ENCODE measurements at places on chromosomes 1 and 21.

DNA sequence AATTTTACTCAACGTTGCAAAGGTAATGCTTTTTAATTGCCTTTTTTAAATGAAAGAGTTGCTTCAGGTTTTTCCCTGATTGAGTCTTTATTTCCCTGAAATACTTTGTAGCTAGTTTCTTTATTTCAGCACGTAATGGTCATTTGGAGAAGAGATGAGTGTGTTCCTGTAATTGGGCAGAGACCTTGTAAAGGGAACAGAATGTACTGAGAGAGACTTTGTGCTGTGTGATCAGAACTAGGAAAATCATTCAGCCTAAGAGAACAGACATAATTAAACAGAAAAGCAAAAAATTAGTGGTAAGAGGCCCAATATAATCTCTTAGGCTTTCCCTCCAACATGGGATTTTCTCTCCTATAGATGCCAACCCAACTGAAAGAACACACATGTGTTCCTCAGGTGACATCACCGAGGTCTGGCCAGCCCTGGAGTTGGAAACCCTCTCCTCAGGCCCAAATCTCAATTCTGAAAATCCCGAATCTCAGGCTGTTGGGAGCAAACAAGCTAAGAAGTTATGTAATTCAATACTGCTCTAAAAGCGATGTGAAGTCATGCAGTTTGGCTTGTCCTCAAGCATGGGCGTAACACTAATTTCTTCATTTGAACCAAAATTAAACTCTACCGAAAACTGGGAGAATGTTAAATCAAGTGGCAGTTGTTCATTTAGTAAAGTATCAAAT lies 102.0 kb downstream of the TGFB2 start:
- no peak for DNase-seq

- no peak for DNase-seq
Measured at GRCh38 chr1:29271724-29272123, 35.4 kb downstream of the PTPRU start.

GRCh38 chr1:21335750-21336224 lies 45.5 kb upstream of the ECE1 start:
- DNase-seq: no peak

DNA sequence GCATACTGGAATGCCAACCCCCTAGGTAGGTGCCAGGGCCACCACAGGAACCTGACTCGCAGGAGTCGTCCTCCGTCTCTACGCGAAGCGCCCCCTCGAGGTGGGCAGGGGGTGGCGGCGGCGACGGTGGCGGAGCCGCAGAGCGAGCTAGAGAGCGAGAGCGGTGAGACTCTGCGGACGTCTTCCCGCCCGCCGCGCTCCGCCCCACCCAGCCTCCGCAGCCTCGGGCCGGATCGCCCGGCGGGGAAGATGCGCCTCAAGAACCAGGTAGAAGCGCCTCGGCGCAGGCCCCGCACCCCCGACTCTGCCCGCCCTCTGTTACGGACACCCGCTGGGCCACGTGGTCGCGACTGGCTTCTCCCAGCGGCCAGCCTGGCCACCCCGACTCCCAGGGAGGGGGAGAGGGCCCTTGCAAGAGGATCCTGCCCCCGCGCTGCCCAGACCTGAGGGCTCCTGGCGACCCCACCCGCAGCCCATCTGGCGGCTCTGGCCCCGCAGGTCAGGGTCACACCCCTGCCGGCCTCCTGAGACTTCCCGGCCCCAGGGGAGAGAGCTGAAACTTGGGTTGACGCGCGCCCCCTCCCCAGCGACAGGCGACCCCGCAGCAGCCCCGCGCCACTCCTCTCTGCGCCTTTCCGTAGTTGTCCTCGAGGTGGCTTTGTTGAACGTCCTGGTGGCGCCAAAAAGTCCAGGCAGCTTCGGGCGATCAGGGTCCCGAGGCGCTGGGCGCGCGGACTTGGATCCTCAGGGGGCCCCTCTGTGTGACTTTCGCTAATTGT lies 24.4 kb upstream of the AGBL4 start:
- DNase-seq: no peak

GRCh38 chr21:27756191-27756590 lies 789.3 kb upstream of the ADAMTS5 start:
- no peak for DNase-seq

DNA sequence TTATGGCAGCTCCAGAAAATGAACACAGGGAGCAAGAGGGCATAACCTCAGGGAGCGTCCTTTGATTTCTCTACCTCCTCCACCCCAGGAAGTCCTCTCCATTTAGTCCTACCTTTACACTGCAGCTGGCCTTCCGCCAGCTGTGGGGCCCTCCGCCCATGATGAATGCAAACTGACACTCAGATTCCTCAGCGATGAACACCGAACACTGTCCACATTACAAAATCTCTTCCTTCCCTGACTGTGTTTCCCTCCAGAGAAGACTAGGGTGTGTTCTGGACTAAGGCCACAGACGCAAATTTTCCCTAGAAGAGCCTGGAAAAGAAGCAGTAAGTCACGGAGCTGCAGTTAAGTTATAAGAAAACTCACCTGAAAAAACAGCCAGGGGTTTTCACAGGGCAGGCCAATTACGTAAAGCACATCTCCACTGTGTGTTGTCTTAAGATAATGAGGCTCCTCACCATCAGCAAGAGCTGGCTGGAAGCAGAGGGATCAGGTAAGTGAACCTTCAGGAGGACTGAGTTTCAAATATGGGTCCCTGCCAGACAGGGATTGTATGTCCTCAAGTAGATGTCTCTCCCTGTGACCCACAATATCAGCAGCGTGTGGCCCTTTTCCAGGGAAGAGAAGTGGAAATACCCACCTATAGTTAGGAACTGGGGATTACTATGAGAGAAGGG lies 46.3 kb upstream of the ATP1B1 start:
- no peak for DNase-seq

- DNase-seq: no peak
Measured at GRCh38 chr1:214213136-214213535, 67.8 kb upstream of the SMYD2 start.

- DNase-seq: no peak
Measured at GRCh38 chr1:224510880-224511645, 76.5 kb upstream of the WDR26 start.

DNA sequence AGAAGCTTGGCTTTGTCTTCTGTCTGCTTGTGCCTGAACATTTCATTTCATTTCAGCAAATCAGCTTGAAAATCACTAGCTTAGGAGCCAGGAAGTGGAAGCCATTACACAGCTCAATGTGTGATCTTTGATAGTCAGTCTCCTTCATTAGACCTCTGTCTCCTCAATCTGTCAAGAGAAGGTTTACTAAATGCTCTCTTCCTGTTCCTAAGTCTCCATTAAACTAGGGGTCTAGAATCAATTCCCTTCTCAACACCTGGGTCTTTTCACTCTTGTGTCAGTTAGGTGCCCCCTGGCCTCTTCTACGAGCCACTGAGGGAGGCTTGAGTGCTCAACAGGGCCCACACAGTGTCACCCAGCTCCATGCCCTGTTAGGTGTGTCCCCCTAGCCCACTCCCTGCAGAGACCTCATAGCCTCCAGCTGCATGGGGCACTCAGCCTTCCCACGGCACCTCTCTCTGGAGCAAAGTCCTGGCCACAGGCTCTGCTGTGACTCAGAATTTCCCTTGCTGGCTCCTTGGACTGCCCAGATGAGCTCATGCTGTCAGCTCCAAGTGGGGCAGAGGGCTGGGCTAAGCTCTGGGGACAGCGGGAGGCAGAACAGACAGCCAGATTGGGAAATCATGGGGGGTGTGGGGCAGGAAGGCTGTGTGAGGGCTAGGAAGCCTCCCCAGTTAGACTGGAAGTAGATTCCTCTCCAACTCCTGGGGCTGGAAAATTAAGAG lies 115.7 kb upstream of the IPO9 start:
- no peak for DNase-seq

DNA sequence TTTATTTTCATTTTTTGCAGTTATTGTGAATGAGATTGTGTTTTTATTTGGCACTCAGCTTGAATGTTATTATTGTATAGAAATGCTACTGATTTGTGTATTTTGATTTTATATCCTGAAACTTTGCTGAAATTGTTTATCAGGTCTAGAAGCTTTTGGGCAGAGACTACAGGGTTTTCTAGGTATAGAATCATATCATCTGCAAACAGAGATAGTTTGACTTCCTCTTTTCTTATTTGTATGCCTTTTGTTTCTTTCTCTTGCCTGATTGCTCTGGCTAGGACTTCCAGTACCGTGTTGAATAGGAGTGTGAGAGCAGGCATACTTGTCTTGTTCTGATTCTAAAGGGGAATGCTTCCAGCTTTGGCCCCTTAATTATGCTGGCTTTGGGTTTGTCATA lies 27.3 kb downstream of the ZNF691 start:
- no peak for DNase-seq

DNA sequence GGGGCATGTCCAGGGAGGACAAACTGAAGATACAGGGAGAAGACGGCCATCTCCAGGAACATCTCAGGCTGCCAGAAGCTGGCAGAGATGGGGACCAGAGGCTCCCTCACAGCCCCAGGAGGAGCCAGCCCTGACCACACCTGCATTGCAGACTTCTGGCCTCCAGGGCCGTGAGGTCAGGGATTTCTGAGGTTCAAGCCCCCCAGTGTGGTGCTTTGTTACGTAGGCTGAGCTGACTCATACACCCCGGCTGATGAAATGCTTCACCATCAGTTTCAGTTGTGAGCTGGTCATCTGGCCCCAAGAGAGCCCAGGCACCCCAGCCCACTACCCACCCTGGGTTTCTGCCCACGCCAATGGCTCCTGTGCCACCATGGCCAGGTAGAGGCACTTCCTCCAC lies 106.4 kb downstream of the SIK1 start:
- DNase-seq: no peak

DNA sequence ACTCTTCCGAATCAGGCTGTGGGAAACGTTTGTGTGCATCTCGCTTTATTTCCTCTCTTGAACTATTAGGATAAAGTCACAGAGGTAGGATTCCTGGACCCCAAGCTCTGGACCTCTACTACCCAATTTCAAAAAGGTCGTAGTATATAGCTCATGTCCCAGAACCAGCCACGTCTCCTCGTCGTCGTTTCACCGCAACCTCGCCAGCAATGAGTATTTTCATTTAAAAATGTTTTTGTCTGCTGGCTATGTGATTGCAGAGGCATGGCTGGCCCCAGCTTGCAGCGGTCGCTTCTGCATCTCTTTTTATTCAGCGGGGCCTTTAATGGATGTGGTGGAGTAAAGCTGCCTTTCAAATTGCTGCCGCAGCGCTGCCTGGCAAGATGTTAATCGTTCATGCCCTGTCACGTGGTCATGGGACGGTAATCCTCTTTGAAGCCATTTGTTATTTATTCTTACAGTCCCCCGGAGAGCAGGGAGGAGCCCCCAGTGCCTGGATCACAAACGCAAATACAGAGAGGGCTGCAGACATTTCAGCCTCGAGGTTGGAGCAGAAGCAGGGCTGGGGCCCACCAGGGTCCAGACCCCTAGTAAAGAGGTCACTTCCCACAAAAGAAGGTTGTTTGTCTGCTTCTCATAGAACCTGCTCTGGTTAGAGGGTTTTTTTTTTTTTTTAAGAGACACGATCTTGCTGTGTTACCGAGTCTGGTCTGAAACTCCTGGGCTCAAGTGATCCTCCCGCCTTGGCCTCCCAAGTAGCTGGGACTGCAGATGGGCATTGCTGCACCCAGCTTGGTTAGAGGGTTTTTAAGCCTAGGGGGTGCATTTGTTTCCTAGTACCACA lies 11.6 kb upstream of the NPHP4 start:
- DNase-seq: no peak

DNA sequence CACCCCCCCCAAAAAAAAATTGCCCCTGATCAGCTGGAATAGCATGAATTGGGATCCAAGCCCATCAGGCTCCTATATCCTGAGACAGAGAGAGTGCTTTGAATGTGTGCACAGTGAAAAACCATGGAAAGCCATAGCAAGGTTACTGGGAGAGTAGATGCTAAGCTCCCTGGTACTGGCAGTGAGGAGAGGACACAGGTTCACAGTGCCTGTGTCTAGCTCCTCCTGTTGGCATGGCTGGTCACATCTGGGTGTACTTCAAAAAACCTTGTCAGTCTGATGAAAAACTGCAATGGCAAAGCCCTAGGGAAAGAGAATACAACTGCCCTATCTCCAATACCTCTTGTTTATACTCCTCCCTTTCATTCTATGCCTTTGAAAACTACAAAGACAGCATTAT lies 12.9 kb downstream of the COPA start:
- DNase-seq: no peak
